ENCODE measurements at places on chromosomes 4 and X.
A peak's percentile ranks its signal among the peaks of the same experiment; 100 is the strongest.

GRCh38 chr4:142516686-142517526 is 329.2 kb downstream of the INPP4B start:
- DNase-seq = peak; percentile 60

DNA sequence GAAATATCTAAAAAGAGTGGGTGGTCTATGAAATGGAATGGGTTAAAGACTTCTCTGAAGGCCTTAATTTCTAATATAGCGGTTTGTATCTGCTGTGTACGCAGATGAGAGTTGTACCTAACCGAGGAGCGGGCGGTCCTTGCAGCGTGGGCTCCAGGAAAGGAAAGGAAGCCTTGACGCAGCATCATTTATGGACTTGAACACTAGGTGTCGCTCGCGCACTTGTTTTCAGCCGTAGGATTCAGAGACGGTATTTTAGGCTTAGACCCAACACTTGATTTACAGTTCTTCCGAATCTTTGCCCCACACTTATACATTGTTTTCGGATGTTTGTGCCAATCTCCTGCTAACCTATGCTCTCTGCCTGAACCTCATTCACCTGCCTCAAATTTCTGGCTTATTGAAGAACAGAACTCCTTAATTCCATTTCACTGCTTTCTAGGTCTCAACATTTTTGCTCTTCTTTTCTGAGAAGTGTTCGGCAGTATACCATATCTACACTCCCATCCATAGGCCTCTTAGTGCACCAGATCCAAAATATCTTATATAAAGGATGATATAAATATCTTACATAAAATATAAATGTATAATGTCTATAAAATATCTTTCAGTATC is 48.9 kb upstream of the AADAT start:
- peak; percentile 83 for DNase-seq

DNA sequence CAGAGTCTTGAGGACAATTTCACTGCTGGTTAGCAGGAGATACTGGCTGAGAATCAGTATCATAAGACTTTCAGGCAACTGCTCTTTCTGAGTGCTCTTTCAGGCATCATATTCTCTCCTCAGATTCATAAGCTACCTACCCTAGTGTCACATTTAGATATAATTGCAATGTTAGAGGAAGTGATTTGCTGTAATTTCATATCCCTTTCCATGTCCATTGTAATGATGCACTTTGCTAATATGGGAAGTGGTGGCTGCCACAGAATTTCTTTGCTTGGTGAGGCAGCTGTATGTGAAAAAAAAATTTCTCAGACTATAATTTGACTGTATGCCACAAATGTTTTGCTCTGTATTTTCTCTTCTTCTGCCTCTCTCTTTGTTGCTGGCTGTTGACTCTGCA is 63.3 kb downstream of the DOCK11 start:
- DNase-seq = no peak

- DNase-seq = no peak
These were observed 194.8 kb downstream of the KIT start for GRCh38 chr4:54852602-54853001.

GRCh38 chr4:95095348-95095974 is 337.7 kb downstream of the BMPR1B start:
- DNase-seq = peak; percentile 24

GRCh38 chr4:38781854-38782261 is 932 bp downstream of the TLR10 start:
- no peak for DNase-seq

GRCh38 chrX:24357106-24357505 is 3.3 kb upstream of the SUPT20HL1 start:
- peak; percentile 33 for DNase-seq

GRCh38 chrX:148958901-148959300 is 458.5 kb downstream of the AFF2 start:
- peak; percentile 7 for DNase-seq

- peak; percentile 64 for DNase-seq
These were observed 9.8 kb downstream of the SPP1 start for GRCh38 chr4:87985097-87985886.

DNA sequence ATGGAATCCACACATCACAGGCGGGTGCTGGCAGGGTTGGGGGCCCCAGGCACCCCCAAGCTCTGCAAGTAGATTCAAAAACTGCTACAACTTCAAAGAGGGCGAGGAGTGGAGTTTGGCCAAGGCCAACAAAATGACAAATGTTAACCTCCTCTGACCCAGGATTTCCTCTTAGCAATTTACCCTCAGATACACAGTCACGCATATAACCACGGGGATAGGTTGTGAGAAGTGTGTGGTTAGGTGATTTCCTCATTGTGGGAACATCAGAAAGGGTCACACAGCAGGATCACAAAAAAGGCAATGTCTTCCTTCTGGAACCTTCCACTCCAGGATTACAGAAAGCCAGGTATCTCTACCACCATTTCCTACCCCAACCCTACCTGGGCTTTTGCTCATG is 62.4 kb downstream of the C4orf50 start:
- no peak for DNase-seq

- no peak for DNase-seq
These were observed 7.5 kb upstream of the SETD7 start for GRCh38 chr4:139563515-139563914.

DNA sequence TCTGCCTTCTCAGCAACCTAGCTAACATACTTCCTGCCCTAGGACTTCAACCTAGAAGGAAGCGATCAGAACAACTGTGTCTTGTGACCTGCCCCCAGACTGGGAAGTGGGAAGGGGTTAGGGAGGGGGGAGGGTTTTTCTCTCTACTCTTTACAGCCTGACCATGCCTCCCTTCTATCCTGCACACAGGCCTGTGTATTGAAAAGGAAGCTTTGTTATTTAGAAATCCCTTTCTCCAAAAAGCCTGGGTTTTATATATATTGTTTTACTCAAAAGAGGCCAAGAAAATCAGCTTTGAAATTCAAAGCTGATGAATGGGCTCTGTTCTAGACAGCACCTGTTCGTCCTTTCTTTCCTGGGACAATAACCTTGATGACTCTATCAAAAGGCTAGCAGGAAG is 35.2 kb upstream of the SMS start:
- no peak for DNase-seq

GRCh38 chr4:95355021-95355420 is 193.8 kb downstream of the UNC5C start:
- DNase-seq = no peak

GRCh38 chr4:182427554-182427953 is 184.4 kb downstream of the TENM3 start:
- no peak for DNase-seq

- no peak for DNase-seq
These were observed 10.5 kb downstream of the ANXA5 start for GRCh38 chr4:121686255-121686654.

GRCh38 chr4:78799551-78800495 is 23.7 kb downstream of the BMP2K start:
- DNase-seq = no peak

DNA sequence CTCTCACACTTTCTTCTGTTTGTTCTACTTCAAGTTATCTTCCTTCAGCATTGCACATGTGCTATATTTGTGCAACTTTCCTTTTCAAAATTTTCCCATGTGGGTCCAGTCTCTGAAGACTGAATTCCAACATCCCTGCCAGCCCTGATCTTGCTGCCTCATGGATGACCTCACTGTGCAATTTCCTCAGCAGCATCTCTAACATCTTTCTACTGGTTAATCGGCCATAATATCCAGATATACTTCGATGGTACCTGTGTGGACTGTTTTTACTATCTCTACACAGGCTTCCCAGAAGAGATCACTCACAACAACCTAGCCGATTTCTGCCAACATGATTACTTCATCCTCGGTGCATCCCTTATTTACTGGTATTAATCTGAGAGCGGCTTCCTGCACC is 41.5 kb downstream of the GPM6A start:
- peak; percentile 32 for DNase-seq

DNA sequence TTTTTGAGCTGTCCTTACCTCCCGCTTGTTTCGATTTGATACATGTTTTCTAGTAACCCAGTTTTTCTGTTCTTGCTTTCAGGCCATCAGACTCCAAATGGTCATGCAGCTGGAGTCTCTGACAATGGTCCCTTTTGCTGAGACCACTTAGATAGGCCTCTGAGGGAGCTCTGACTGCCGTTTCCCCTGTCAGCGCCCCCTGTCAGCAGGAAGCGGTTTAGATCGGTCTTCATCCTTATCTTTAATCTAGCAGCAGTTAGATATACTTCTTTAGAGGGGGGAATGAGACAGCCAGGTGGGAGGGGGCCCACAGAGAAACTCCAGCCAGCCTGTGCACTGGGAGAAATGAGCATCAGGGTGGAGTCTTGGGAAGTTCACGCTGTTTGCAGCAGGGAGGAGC is 457.9 kb downstream of the GPAT3 start:
- DNase-seq = no peak

GRCh38 chrX:119784747-119785446 is 6.5 kb downstream of the RPL39 start:
- DNase-seq = peak; percentile 47

DNA sequence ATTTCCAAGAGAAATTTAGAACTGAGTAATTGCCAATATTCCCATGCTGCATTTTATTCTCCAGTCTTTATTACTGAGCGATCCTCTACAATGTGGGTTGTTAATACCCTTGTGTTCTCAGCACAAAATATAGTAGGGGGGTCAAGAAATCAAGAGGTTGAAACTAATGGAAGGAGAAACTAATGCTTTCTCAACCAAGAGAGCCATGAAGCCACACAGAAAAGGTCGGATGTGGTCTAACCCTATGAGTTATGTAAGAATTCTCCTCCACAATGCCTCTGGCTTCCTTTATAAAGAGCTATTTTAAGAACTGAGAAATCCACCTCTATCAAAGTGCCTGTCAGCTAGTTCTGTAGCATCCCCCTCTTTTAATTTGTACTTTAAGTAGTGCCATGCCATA is 268.5 kb downstream of the CHIC1 start:
- DNase-seq = no peak

GRCh38 chr4:100929135-100929534 is 411.3 kb upstream of the EMCN start:
- no peak for DNase-seq

- no peak for DNase-seq
These were observed 1617.2 kb downstream of the PCDH7 start for GRCh38 chr4:32337403-32337802.

- no peak for DNase-seq
These were observed 8.5 kb downstream of the TRIM2 start for GRCh38 chr4:153212736-153213135.

GRCh38 chrX:133516686-133517085 is 101.4 kb upstream of the GPC4 start:
- no peak for DNase-seq

DNA sequence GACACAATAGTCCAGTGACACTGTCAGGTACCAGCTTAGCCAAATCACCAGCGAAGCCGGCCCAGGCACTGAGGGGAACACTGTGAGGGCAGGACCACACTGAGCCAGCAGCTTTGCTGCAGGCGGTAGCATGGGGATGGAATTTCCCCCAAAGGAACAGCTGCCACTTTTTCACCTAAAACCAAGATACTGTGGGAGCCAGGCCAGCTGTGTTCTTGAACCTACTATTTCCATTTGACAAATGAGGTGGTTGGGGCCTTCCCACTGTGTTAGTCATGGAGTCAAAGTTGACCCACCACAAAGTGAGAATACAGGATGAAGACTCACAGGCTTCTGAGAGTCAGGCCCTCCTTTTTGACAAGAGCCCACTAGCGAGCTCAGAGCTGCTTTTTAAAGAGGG is 70.7 kb upstream of the SH3RF1 start:
- no peak for DNase-seq

GRCh38 chr4:168541266-168541953 is 44.6 kb downstream of the PALLD start:
- DNase-seq = peak; percentile 20

GRCh38 chr4:136337216-136337615 is 1195.1 kb downstream of the PCDH18 start:
- no peak for DNase-seq

GRCh38 chr4:146182443-146182842 is 6.9 kb downstream of the LSM6 start:
- DNase-seq = no peak

- no peak for DNase-seq
These were observed 595.5 kb downstream of the RAPGEF2 start for GRCh38 chr4:159698336-159698735.

DNA sequence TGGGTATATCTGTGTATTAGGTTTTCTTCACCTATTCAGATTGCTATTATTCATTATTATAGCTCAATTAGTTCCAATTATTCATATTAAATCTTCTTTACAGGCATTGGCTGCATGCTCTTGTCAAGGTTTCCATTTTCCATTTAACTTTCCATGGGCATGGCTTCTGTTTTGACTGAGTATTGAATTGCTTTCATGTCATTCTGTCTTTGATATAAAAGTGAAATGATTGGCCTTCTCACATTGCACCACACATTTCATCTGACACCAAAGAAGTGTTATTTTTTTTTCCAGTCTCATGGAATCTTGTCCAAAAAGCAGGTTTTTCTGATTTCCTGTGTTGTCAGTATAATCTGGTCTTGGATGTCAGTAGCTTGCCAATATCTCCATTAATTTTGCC is 1244.3 kb downstream of the RAPGEF2 start:
- DNase-seq = no peak

DNA sequence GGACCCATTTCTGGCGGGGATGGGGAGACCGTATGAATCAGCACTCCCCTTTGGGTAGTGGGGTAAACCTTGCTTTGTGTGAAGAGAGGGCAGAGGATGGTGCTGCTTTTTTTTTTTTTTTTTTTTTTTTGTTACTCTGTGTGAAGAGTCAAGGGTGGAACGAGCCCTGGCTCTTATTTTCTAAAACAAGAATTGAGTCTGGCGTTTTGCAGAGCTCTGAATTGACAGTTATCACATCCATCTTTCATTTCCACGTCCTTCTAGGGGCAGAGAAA is 1.2 kb downstream of the SLAIN2 start:
- no peak for DNase-seq

DNA sequence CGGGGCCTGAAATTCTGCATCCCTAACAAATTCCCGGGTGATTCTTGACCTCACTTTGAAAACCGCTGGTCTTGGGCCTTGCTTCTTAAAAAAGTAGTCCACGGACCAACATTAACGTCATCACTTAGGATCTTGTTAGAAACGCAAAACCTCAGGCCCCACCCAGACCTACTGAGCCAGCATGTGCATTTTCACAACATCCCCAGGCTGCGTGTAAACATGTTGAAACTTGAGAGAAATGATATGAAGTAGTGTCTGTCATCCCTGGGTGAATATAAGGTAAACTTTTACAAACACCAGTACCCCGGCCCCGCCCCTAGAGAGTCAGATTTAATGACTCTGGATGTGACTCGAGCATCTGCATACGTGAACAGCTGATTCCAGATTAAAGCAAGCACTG is 33.7 kb downstream of the SORBS2 start:
- DNase-seq = no peak

- peak; percentile 68 for DNase-seq
These were observed 39.1 kb upstream of the PDLIM5 start for GRCh38 chr4:94412658-94413038.

- DNase-seq = no peak
These were observed 101.6 kb upstream of the OTUD4 start for GRCh38 chr4:145281951-145282350.

DNA sequence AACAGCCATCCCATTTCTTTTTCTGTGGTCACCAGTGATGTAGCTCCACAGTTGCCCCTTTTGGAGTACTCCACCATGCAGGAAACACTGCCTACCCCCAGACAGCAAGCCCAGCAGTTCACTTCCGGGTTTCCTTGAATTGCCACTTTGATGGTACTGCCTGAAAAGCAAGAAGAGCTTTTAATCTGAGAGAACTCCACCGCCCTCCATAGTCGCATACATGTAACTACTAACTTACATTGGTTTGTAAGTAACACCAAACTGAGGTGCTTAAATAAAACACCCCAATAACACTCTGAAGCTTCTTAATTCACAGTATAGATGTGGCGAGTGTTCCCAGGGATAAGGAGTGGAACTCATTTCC is 53.6 kb upstream of the HPSE start:
- no peak for DNase-seq

Data from GM03348 (cell line).